ENCODE measurements at places on chromosomes 6 and 20.

- no peak for DNase-seq
These were observed 14.4 kb upstream of the ADAM33 start for GRCh38 chr20:3696200-3696599.

DNA sequence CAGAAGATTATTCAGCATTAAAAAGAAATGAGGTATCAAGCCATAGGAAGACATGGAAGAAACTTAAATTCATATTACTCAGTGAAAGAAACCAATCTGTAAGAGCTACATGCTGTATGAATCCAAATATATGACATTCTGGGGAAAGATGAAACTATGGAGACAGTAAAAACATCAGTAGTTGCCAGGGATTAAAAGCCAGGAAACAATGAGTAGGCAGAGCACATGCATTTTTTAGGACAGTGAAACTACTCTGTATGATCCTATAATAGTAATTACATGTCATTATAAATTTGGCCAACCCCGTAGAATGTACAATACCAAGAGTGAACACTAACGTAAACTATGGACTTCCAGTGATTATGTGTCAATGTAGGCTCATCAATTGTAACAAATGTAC lies 92.8 kb upstream of the RNF217 start:
- no peak for DNase-seq

DNA sequence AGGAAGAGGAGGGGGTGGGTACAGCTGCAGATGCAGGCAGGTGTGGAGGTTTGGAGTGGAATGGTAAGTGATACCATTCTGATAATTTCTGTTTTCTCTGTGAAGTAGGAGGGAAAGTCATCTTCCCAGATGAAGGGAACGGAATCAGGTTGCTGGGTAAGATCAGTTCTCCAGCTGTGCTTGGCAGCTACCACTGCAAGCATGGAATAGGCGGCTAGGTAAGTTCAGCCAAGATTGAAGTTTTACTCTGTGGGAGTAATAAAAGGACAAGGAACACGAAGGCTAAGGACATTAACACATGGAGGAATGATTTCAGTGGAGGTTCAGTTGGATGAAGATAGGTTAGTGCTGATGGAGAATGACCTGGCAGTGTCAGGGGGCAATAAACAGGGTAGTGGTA lies 128.3 kb downstream of the CARMIL1 start:
- DNase-seq: no peak

DNA sequence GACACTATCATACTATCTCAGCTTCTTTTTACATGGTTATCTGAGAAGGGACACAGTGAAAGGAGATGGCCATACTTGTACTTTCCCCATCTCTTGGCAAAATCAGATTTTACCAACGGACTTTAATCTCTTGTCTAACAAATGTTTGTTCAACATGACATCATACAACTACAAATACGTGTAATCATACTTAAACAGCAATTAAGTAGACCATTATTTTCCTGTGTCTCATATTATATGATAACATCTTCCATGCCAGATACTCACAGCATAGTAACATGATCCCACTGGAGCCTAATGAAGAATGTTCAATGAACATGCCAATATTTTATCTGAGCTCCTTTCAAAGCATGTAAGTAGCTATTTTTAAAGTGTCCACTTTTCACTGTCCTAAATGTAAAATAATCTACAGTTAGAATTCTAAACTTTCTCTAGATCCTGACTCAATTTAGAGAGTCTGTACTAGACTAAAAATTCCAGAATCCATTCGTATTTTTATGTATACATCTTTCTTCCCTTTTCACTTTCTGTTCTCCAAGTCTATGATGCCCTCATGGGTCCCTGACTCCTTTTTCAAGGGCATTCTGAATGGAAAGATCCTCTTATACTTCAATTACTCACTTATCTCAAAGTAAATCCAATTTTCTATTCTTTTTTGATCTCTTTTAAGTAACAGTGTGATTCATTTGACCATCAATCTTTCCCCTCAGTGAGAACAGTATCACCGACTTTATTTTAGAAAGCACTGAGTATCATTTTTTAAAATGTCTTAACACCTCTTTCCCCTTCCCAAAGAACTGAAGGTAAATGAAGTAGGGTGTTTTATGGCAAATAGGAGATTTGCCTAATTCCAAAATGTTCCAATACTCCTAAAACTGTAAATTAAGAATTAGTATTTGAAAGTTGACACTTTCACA lies 133.5 kb downstream of the CDK19 start:
- DNase-seq: no peak

DNA sequence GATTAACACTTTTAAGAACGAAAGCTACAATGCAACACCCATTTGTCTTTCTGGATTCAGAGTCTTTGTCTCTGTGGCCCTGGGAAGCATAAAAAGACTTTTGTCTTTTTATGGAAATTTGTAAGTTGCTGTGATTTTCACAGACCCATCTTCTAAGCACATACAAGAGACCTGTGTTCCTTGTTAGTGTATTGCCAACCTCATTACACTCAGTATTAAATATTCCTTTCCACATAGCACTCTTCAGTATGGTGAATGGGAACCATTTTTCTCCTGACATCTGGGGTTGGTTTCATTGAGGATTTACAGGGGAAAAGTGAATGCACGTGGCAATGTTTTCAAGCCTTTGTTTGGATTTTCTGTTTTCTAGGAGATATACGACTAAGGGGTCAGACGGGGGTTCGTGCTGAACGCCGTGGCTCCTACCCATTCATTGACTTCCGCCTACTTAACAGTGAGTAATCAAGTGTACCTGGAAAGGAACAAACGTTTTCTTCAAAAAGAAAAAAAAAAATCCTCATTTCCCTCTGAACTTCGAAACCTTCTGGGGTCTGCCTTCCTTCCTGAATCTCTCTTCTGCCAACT lies 141.7 kb downstream of the MTFR2 start:
- DNase-seq: no peak

DNA sequence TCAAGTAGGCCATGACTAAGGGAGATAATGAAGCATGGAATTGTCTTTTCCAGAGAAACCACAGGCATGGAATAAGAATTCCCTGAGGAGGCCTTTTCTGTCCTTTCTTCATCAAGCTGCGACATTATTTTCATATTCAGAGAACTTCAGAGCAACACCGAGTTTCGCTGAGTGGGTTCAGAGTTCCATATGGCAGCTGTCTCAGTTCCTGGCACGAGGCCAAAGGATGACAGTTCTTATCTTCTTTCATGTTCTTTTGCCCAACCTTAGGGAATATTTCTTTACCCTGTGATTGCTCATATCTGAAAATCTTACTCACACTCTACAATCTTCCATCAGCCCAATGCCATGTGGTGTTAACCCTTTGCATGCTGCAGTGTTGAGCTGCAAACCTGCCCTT lies 135.3 kb upstream of the BMP2 start:
- DNase-seq: no peak

DNA sequence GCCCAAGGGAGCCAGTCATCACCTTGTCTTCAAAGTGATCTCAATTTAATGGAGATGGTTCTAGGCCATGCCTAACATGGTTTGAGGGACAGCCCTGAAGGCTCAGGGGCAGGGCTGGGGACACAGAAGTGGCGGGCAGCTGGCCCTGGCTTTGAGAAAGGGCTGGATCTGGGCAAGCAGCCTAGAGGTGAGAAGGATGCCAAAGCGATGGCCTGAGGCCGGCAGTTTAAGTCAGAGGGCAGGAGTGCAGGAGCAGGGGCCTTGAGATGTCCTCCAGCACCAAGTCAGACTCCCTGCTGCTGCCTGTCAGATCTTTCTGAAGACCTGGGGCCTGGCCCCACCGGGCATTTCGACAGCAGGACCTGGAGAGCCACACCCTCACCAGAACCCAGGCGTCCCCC lies 28.4 kb upstream of the APMAP start:
- DNase-seq: no peak

DNA sequence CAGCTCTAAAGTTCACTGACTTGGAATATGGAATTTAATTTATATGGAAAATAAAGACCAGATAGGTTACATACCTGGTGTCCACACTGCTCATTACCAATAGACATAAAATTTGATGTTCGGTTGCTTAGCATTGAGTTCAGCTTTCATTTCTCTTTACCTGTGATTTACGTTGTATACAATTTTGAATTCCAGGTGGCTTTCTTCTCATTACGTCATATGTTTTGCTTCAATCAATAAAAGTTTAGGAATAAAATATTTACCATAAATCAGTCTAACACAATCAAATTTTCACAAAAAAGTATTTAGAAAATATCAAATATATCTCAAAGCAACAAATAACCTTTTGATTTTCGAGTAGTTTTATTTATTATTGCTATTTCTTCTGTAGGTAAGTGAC lies 40.8 kb downstream of the HDGFL1 start:
- no peak for DNase-seq

GRCh38 chr6:11064836-11065235 lies 20.7 kb upstream of the ELOVL2 start:
- DNase-seq: no peak

- no peak for DNase-seq
These were observed 8.9 kb upstream of the MICB start for GRCh38 chr6:31489086-31489485.

DNA sequence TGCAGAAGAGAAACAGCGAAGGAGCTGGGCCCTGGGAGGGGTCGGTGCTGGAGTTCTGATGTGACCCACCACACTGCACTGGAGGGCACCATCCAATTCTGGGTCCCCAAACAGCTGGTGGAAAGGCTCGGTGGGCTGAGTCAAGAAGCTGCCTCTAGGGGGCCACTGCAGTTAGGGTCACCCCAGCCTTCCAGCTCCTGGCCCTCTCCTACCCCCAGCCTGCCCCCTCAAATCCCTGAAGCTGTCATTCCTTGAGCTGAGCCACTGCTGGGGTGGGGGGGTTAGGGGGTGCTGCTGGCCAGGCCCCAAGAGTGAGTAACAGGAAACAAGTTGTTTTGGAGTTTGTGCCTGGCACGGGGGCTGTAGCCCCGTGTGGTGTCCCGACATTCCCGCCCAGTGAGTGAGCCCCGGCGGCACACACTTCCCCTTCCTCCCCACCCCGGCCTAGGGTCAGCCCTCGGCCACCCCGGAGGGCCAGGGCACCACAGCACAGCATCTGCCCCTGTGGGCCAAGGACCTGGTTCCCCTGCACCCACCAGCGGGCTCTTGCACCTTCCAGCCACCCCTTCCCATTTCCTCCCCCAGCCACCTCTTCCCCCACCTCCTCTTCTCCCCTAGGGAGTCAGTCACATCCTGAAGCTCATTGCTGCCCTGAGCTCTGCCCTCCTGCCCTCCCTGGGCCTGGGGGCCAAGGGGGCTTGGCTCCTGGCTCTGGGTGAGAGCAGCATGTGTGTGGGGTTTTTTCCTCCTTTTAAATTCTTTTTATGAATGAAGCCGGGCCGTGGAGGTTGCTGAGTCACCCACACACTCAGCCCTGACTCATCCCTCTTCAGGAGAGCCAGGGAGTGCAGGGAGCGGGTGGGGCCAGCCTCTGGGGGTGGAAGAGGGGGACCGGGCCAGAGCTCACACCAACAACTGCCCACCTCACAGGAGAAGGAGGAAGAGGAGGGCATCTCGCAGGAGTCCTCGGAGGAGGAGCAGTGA lies 4.6 kb downstream of the SMIM29 start:
- DNase-seq: peak; percentile 72
